Stimulated activated CD8-positive, alpha-beta memory T cell treated with anti-CD3 and anti-CD28 coated beads, Interleukin-7, amount 100 ng/mL, for 1 hour (primary cell): ENCODE measurements at places on chromosomes 12 and 14.
A peak's percentile ranks its signal among the peaks of the same experiment; 100 is the strongest.

DNA sequence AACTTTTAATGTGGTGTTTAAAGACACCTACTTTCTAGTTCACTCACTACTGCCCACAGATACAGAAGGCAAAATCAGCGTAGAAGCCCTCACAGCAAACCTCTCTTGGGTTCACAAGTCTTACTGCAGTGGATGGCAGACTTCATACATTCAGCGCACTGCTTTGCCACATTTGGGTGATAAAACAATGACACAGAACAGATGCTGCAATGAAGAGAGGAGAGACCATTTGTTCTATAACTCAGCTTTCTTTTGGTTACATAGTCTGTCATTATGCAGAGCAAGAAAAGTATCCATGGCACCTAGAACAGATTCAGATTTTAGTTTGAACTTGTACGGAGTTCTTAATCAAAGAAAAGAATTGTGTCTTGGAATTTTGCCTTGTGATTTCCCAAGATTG is 459.0 kb downstream of the BCAT1 start:
- no peak for DNase-seq

DNA sequence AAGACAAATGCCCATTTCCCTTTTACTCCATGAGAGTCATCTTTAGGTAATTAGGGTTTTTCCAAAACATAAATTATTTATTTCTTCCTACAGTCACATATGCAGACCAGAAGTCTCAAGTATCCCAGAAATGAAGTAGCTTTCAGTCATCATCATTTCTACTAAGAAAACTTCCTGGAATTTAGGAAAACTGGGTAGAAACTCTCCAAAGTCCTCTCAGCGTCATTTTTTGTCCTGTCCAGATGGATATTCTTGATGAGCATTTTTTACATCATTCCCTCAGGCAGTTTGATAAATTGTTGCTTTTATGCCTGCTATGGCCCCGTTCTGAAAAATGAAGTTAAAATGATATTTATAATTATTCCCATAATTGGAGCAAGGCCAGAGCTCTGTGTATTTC is 93.9 kb upstream of the DCN start:
- no peak for DNase-seq

DNA sequence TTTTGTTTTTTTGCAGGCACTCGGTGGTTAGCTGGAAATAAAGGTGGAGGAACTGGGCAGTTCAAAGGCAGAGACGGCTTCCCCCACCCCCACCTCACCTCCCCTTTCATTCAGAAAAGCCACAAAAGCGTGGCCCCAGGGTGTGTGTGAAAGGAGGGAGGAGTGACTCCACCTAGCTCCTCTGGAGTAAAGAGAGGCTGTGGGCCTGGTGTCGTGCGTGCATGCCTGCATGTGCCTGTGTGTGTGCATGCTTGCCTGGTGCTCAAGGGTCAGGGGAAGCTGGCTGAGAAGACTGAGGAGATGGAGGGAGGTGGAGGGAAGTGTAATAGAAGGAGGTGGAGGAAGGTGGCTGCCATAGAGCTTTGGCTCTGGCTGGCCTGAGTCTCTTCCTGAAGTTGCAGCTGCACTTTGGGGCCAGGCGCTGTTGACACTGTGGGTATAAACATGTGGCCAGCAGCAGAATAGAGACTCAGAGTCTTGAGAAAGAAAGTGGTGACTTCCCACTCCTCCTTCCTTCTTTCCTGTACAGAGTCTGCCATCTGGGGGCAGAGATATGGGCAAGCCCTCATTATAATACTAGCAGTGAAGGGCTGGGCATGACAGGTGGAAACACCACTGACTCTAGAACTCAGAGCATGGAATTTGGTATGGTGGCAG is 36.9 kb upstream of the SINHCAF start:
- no peak for DNase-seq

GRCh38 chr14:64734990-64735389 is 30.8 kb downstream of the PLEKHG3 start:
- no peak for DNase-seq

DNA sequence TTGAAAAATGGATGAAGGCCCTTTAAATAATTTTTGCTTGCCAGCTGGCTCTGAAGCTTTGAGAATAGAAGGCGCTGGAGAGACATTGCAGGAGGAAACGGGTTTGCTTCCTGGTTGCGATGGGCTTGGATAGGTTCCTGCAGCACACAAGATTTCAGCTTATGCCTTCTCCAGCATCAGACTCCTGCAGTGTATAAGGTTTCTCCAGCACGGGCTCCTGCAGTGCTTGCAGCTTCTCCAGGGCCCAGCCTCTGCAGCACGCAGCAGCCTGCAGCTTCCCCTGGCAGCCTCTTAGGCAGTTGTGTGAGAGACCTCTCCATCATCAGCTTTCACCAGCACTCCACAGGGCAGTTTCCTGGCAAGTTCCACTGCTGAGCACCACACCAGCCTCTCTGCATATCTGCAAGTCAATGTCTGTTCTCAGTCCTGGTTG is 78.7 kb upstream of the ZDHHC17 start:
- DNase-seq: no peak

GRCh38 chr12:101839324-101840283 is 8.8 kb upstream of the GNPTAB start:
- DNase-seq: peak; percentile 42

- DNase-seq: no peak
Observed at GRCh38 chr12:24617471-24617870, 331.4 kb downstream of the BCAT1 start.

GRCh38 chr12:52213564-52214420 is 19.3 kb upstream of the KRT7 start:
- no peak for DNase-seq

DNA sequence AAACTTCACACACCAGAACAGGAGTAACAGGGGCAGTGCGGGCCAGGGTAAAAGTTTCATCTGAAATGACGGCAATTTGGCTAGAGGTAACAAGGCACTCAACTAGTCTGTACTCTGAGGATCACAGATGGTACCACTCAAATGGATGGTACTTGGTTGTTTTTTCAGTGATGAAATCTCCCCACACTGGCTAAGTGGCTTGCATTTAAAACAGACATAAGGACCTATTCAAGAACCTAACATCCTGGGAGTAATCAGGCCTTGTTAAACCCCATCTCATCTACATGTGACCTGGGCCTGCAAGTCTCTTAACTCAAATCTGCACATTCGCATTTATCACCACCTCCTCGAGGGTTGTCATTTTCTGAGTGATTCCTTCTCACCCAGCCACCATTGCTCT is 90.8 kb downstream of the PRKAB1 start:
- no peak for DNase-seq

DNA sequence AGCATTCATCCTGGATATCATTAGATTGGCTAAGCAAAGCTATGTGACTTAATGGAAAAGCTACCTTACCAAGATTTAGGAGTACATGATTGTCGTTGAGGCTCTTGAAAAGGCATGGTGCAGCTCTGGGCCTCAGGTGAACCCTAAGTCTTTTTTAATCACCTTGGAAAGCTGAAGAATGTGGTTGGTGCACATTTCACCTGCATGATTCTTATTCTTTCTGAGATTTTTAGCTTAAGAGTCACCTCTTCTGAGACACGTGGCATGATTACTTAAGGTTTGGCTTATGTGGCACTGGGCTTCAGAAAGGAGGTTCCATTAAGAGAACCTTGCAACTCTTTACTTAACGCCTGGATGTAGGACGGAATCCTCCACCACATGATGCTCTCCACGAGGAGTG is 498.5 kb downstream of the TMEM117 start:
- no peak for DNase-seq

- no peak for DNase-seq
Observed at GRCh38 chr14:57884175-57884574, 18.3 kb upstream of the SLC35F4 start.

DNA sequence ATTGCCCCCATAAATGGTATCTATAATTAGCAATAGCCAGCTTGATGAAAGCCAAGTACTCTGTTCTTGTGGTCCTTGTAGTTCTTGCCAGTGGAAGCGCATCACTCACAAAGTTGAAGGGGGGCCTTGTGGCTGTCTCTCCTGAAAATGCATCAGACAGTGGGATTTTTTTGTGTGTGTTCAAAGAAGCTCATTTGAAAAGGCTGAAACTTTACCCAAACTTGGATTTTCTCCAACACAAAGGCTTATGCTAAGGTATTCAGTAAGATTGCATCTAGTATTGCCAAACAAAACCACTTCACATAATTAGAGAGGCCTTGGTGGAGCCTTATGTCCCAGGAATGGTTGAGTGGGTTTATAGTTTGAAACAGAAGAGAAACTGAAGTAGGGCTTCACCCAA is 216.7 kb upstream of the TMTC1 start:
- DNase-seq: no peak

DNA sequence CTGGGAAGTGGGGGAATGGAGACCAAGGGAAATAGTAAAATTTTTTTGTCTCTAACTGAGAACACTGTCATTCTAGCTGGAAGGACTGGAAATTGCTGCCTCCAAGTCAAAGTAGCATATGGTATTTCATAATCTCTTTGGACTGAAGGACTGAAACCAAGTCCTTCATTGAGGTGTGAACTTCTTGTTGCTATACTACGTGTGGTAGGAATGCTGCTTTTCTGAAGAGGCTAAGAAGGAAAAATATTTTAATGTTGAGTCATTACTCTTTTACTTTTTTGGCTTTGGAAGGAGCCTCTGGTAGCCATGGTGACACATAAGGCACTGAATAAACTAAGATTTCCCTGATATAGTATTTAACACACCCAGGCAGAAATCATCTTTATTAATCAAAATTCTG is 465.4 kb downstream of the NPAS3 start:
- DNase-seq: no peak

- DNase-seq: no peak
Observed at GRCh38 chr12:80937391-80938238, at the start of gene LIN7A. TSS of gene LIN7A (minus strand) at chr12:80937934. CDS start at chr12:80937722, 212 bp downstream.

GRCh38 chr12:55818140-55818728 is 393 bp downstream of the ORMDL2 start:
- DNase-seq: no peak

- no peak for DNase-seq
Observed at GRCh38 chr12:98185606-98186005, 329.8 kb upstream of the TMPO start.

- DNase-seq: no peak
Observed at GRCh38 chr12:110176745-110177144, 52.6 kb downstream of the IFT81 start.

- no peak for DNase-seq
Observed at GRCh38 chr12:14824012-14824634, 10.1 kb upstream of the SMCO3 start.

DNA sequence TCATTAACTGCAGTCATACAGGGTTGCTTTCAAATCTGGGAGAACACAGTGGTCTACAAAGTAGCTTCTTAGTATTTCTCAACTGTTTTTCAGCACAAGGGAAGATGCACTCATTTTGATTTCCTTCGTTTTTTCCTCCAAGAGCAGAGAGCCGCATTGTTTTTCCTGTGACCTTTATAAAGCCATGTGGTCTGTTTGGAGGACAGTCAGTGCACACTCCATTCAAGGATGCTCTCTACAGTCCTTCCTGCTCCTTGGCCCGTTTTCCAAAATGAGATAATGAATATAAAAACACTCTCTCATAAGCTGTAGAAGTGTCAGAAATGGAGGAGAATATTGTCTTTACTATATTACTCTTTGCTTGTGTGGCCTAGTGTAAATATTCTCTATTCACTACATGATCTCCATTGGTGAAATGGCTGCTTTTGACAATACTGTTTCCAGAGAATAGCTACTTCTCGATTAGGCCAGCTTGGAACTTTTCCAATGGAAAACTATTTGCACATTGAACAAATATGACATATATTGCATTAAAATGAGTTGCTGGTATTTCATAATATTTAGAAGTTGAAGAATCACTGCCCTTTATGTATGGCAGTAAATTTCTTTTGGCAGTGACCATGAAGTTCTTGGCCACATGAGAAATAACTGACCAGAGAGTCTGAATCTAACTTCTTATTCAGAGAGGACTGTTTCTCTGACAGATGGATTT is 393.1 kb upstream of the RGS6 start:
- DNase-seq: no peak

DNA sequence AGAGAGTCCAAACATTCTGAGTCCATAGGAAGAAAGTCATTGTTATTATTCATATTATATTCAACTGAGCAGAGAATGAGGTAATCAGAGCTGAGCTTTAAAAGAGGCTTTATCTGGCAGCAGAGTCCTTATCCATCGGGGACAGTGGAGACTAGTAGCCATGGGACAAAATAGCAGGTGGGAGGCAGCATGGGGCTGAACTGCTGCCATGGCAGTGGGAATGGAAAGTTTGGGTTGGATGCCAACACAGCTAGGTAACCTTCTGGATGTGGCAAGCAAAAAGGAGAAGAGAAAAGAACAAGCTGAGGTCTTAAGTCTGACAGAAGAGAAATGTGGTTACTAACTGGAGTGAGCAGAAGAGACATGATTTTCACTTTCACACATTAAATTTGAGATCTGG is 71.0 kb upstream of the CDKN3 start:
- DNase-seq: no peak

- no peak for DNase-seq
Observed at GRCh38 chr14:36835128-36835527, 173.5 kb downstream of the PAX9 start.

- no peak for DNase-seq
Observed at GRCh38 chr12:122312926-122313325, 46.6 kb upstream of the VPS33A start.

GRCh38 chr12:62882696-62883095 is 52.3 kb downstream of the PPM1H start:
- no peak for DNase-seq

DNA sequence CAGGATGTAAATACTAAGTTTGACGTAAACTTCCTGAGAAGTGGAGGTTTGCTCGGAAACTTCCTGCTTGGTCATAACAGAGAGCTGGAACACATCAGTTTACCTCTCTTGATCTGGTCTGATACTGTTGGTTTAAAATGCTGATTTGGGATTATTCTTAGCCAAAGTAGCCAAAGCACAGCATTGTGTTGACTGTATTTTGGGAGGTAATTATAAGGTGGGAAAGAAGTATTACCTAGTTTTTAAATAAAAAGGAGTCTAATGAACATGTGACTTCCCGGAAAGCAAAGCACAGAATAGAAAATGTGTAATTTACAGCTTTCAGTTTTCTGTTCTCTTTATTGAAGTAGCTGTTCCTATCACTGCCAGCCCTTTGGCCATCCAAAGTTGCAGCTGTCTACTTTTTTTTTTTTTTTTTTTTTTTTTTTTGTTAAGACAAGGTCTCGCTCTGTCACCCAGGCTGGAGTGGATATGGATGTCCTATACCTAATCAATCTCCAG is 52.2 kb upstream of the SRP54 start:
- DNase-seq: no peak

GRCh38 chr14:53793790-53794505 is 162.7 kb downstream of the BMP4 start:
- no peak for DNase-seq

GRCh38 chr12:68291396-68292036 is 38.1 kb upstream of the IL22 start:
- no peak for DNase-seq

DNA sequence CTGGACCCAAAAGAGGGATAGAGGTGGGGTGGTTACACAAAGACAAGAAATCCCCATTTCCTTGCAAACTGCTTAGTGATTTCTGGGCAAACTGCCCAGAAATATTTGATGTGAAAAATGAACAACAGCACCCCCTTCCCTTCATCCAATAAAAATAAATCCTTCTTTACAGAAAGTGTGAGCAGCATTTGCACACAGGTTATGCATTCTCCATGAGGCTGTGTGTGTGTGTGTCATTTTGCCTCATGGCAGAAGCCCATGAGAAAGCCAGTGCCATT is 17.2 kb upstream of the NRXN3 start:
- DNase-seq: no peak
